ENCODE measurements at places on chromosomes 12 and 14. TPM values are rescaled to one million over a fixed set of nuclear protein-coding genes. Genes with fewer than 3 reads are reported as not detected.

Gene YAF2
- total RNA-seq: 48.9 TPM

Gene DPPA3
- total RNA-seq: not detected

Gene TMBIM6
- total RNA-seq: 246 TPM

GRCh38 chr14:26526137-26526536 is 71.7 kb downstream of the NOVA1 start:
- no peak overlapping the region for H3K4me3 ChIP-seq
- H3K36me3 ChIP-seq: no peaks in the 10 kb centered on the region
- no peaks in the 10 kb centered on the region for H3K27me3 ChIP-seq
- H3K4me1 ChIP-seq: peaks cover 52% of the 10 kb centered on the region
- DNase-seq: no peak

- no peaks in the 10 kb centered on the region for H3K27me3 ChIP-seq
- no peak overlapping the region for H3K27ac ChIP-seq
- H3K4me3 ChIP-seq: no peak overlapping the region
- peaks cover 5% of the 10 kb centered on the region for H3K4me1 ChIP-seq
Observed at GRCh38 chr12:5307065-5307464, 124.8 kb upstream of the NTF3 start.

GRCh38 chr14:51490205-51490604 is 161.5 kb upstream of the FRMD6 start:
- H3K27me3 ChIP-seq: no peaks in the 10 kb centered on the region
- DNase-seq: no peak
- no peak overlapping the region for H3K4me3 ChIP-seq
- H3K4me1 ChIP-seq: peaks cover 27% of the 10 kb centered on the region

GRCh38 chr14:26538176-26538575 is 59.7 kb downstream of the NOVA1 start:
- no peaks in the 10 kb centered on the region for H3K4me1 ChIP-seq
- no peaks in the 10 kb centered on the region for H3K27me3 ChIP-seq
- no peak for DNase-seq
- no peak overlapping the region for H3K27ac ChIP-seq
- H3K4me3 ChIP-seq: no peak overlapping the region

DNA sequence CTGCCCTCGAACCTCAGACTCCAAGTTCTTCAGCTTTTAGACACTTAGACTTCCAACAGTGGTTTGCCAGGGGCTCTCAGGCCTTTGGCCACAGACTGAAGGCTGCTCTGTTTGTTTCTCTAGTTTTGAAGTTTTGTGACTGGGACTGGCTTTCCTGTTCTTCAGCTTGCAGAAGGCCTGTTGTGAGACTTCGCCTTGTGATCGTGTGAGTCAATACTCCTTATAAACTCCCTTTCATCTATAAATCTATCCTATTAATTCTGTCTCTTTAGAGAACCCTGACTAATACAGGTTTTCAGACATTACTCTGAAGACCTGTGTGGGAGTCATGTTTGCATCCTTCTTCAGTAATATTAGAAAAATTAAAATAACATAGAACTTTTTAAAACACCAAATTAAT is 289.1 kb downstream of the RMST start:
- H3K27ac ChIP-seq: no peak overlapping the region
- no peaks in the 10 kb centered on the region for H3K36me3 ChIP-seq
- no peak overlapping the region for H3K4me3 ChIP-seq
- H3K27me3 ChIP-seq: no peaks in the 10 kb centered on the region
- no peak for DNase-seq

DNA sequence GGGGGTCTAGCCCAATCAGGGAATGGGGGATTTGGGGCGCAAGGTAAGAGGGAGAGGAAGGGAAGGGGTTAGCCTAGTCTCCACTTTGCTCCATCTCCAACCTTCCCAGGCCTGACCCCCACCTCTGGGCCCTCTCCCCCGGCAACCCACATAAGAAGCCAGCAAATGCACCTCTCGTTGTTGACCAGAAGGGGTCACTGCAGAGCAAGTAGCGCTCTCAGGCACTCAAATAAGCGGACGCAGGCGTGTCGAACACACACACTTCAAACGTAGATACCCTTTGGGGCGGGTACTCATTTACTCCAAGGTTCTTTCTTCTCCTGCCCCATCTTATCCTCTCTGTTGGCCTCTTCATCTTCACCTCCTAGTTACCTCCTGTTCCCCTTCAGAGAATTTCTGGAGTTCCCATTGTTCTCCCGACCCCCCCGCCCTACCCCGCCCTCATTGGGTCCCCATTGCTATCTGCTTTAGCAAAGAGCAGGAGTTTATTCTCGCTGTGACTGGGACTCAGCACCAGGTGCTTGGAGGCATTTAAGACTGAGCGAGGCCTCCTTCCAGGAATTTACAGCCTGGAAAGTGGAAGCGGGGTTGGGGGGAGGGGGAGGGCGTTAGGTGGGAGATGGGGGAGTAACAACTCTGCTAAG is 1.5 kb upstream of the SRRM4 start:
- DNase-seq: no peak
- H3K4me1 ChIP-seq: peaks cover 20% of the 10 kb centered on the region
- H3K36me3 ChIP-seq: no peaks in the 10 kb centered on the region
- peaks cover 55% of the 10 kb centered on the region for H3K27me3 ChIP-seq
- H3K4me3 ChIP-seq: no peak overlapping the region

DNA sequence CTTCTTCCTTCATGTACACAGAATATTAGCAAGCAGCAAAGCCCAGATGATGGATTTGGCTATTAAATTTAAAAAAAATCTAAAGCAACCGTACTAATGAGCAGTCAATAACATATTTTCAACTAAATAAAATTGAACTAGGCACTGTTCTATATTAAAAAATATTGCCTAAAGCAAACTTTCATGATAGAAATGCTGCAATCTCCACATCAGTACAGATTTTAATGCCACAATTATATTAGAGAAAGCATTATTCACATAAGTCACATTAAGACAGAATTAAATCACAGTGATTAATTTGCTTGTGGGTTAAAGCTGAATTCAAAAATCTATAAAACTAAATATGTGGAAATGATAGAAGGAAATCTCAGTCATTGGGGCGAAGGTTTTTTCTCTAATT is 200.7 kb downstream of the KCNH5 start:
- H3K4me1 ChIP-seq: no peaks in the 10 kb centered on the region
- H3K27ac ChIP-seq: no peak overlapping the region
- DNase-seq: no peak
- no peaks in the 10 kb centered on the region for H3K36me3 ChIP-seq
- no peak overlapping the region for H3K4me3 ChIP-seq

All from sigmoid colon (tissue), 7 donors.